ENCODE measurements at places on chromosomes 1 and 21. TPM values are rescaled to one million over a fixed set of nuclear protein-coding genes. Genes with fewer than 3 reads are reported as not detected.

Gene ZBTB48
- 20.7 TPM for total RNA-seq

Gene SLC30A2
- not detected for total RNA-seq

Gene PTPRU
- total RNA-seq = 19.4 TPM

Gene KHDRBS1
- total RNA-seq = 86.4 TPM

Gene C8B
- total RNA-seq = not detected

Gene SELENOF
- 112 TPM for total RNA-seq

Gene CORT
- not detected for total RNA-seq

Gene OR10Z1
- total RNA-seq = not detected

Gene LCE3E
- total RNA-seq = not detected

Gene GPR37L1
- not detected for total RNA-seq

Gene HPDL
- 0.24 TPM for total RNA-seq

Gene RGSL1
- not detected for total RNA-seq

Gene OLFM3
- not detected for total RNA-seq

Gene DISP3
- total RNA-seq = 0.58 TPM

Gene SPRR2A
- not detected for total RNA-seq

Gene LMO4
- 17.6 TPM for total RNA-seq

Gene FGGY
- total RNA-seq = 6.7 TPM

Gene GNB1
- 291 TPM for total RNA-seq

Gene GCSAML
- total RNA-seq = not detected

Gene OR6K3
- not detected for total RNA-seq

Gene CRYAA
- total RNA-seq = not detected

Gene OR2T33
- not detected for total RNA-seq

Gene COL11A1
- 0.12 TPM for total RNA-seq

Gene S100B
- not detected for total RNA-seq

Gene FCRL1
- not detected for total RNA-seq

Gene FAM167B
- total RNA-seq = 101 TPM

Gene SEC16B
- 1.6 TPM for total RNA-seq

Gene RYR2
- total RNA-seq = not detected

Gene S100A1
- total RNA-seq = not detected

Gene PEAR1
- total RNA-seq = 62.6 TPM

Gene KIF14
- 3.6 TPM for total RNA-seq

Gene MRPL37
- 83.9 TPM for total RNA-seq

Gene CD247
- not detected for total RNA-seq

Gene CFAP45
- total RNA-seq = 0.53 TPM

Gene CDC73
- 30.1 TPM for total RNA-seq

Gene KRTAP21-2
- total RNA-seq = not detected

Gene CDCA8
- 12.0 TPM for total RNA-seq

Gene SPRR2E
- total RNA-seq = not detected

Gene TMEM61
- total RNA-seq = not detected

Gene SFT2D2
- 52.1 TPM for total RNA-seq

Measured in glomerular endothelial cell (primary cell).